ENCODE measurements at places on chromosomes 3 and 15.
A peak's percentile ranks its signal among the peaks of the same experiment; 100 is the strongest.

- DNase-seq = no peak
Measured at GRCh38 chr3:170081079-170081741, 43.4 kb downstream of the GPR160 start.

GRCh38 chr15:42163947-42164550 lies 7.6 kb upstream of the PLA2G4F start:
- no peak for DNase-seq

DNA sequence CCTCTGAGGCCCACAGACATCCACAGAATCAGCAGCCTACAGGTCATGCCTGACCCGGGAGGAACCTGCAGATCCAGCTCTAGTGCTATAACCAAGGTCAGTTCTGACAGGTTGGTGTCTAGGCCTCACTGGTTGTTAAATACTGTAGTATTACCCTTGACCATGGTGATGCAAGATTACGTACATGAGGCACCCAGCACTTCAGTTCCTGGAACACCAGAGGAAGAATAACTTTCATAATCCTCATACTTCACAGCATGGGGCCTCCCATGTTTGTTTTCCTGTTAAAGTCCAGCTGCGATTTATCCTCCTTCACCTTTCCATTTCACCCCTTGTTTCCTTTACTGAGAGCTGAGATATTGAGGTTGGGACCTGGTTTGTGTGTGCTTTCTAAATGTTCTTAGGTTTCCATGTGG lies 34.4 kb upstream of the GLCE start:
- DNase-seq = no peak

DNA sequence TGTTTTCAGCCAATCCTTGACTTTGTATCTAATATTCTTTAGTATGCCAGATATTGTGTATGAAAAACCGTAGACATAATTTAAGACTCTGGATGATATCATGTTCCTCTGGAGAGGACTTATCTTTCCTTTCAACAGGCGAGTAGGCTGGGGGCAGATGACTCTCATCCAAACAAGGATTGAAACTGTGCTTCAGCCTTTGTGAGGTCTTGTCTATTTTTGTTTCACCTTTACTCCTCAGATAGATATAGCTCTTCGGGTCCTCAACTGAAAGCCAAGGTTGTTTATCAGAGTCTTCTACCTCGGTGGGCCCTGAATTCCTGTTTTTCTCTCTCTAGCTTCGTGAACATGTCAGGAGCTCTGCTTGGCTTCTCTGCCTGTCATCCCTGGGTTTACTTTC lies 66.0 kb downstream of the C3orf20 start:
- DNase-seq = no peak

- DNase-seq = no peak
Measured at GRCh38 chr3:171847595-171848259, 4.6 kb downstream of the TMEM212 start.

DNA sequence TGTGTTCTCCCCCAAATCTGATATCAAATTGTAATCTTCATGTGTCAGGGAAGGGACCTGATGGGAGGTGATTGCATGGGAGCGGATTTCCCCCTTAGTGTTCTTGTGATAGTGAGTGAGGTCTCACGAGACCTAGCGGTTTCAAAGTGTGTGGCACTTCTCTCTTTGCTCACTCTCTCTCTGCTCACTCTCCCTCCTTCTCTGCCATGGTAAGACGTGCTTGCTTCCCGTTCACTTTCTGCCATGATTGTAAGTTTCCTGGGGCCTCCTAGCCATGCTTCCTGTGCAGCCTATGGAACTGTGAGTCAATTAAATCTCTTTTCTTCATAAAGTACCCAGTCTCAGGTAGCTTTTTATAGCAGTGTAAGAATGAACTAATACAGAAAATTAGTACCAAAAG lies 30.6 kb upstream of the OR5H6 start:
- DNase-seq = no peak

DNA sequence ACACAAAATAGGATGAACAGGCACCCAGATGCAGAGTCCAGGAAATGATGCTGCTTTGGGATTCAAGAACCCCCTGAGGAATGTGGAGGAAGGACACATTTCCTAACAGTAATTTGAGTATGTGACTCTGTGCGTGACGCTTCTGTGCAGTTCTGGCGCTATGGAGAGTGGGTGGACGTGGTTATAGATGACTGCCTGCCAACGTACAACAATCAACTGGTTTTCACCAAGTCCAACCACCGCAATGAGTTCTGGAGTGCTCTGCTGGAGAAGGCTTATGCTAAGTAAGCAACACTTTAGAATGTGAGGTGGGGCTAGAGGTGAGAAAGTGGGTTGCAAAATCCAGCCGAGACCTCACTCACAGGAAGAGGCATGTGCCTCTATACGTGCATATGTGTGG lies 28.3 kb downstream of the CAPN3 start:
- no peak for DNase-seq

GRCh38 chr15:74838746-74839525 lies 4.0 kb downstream of the ULK3 start:
- DNase-seq = no peak

GRCh38 chr3:71294919-71295318 lies 288.6 kb downstream of the FOXP1 start:
- no peak for DNase-seq

- peak; percentile 38 for DNase-seq
Measured at GRCh38 chr3:4406746-4407568, 60.1 kb downstream of the SUMF1 start.

GRCh38 chr15:39869858-39870515 lies 50.1 kb downstream of the GPR176 start:
- peak; percentile 7 for DNase-seq

DNA sequence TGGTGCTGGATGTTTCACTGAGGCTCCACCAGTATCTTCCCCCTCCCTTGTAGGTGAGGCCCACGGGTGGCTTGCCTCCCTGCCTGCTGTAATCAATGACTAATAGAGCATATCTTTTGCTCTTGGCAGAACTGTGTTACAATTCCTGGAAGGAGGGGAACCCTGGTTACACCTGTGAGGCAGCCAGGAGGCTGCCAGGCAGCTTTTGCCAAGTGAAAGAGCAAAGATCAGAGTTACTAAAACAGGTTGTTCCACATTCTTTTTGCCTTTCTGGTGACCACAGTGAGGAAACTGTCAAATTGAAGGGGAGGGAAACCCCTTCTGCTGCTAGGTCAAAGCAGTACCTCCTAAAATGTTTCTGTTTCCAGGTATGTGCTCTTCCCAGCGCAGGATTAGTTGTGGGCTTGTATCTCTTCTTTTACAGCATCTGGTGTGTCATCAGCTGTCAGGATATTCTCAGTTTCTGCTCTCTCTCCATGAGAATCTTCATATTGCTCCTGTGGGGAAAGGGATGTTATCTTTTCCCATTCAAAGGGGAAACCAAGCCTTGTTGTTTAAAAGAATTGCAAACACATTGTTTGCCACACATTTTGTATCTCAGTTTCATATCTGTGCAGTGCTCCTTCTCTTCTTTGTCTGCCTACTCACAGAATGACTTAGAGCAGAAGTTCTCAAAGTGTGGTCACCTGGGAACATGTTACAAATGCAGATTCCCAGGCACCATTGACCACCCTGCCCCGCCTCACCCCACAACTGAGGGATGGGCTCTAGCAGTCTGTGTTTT lies 137.4 kb upstream of the UMPS start:
- peak; percentile 57 for DNase-seq

DNA sequence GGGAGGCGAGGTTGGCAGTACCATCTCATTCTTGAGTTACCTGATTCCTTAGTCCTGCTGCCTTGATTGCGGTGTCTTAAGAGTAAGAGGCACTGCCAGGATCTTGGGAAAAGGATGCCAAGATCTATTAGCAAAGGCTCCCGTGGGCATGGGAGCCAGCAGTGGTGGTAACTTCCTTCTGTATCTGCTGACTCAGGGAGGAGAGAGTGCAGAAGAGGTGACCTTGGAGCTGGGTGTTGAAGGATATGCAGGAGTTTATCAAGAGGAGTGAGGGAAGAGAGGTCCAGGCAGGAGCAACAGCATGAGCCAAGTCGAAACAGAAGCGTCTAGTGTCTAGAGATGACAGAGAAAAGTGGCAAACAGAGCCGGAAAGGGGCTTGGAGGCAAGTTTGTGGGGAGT lies 4.5 kb downstream of the MESP2 start:
- DNase-seq = no peak

All from renal pelvis (tissue), 12 donors.